Gastrocnemius medialis (tissue), 4 donors: ENCODE measurements at places on chromosomes 2 and 18.

DNA sequence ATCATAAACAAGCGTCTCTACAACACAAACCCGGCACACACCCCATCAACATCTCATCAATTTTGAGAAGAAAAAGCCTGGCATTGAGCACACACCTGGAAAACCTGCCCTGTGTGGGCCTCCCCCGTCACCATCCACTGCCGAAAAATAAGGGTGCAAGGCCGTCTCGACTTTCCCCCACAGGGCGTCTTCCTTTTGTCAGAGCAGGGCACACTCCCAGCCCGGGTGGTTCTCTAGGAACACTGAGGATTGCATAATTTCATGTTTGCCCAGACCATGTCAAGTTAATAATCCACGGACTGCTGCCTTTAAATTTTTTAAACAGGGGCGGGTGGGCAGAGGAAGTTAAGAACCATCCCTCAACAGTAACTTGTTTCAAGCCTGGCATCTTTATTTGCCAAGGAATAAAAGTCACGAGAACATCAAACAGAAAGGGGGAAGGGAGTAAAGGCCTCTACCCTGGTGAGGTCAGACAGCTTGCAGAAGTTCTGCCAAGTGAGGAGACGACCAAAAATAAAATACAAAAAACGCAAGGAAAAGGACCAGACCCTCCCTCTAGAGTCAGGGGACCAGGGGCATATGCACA, 2.1 kb downstream of the TFCP2L1 start:
- no peak for DNase-seq

GRCh38 chr2:162838136-162838497, 450 bp downstream of the KCNH7 start:
- DNase-seq, result no peak

GRCh38 chr18:12515550-12515949, 107.8 kb downstream of the PRELID3A start:
- no peak for DNase-seq

- peak; percentile 8 for DNase-seq
Measured at GRCh38 chr2:96106991-96107707, 9.2 kb downstream of the ADRA2B start.
